Esophagus muscularis mucosa (tissue), 4 donors: ENCODE measurements at places on chromosomes 7 and 10.

GRCh38 chr7:151390598-151391357 is 19.1 kb downstream of the WDR86 start:
- H3K4me1 ChIP-seq = no peaks in the 10 kb centered on the region
- no peak overlapping the region for H3K27ac ChIP-seq
- DNase-seq = no peak
- no peaks in the 10 kb centered on the region for H3K27me3 ChIP-seq
- no peaks in the 10 kb centered on the region for H3K36me3 ChIP-seq

- H3K27ac ChIP-seq = no peak overlapping the region
- peaks cover 5% of the 10 kb centered on the region for H3K4me1 ChIP-seq
- no peaks in the 10 kb centered on the region for H3K27me3 ChIP-seq
- H3K36me3 ChIP-seq = no peaks in the 10 kb centered on the region
- DNase-seq = no peak
Observed at GRCh38 chr10:22599048-22599561, 115.3 kb downstream of the PIP4K2A start.

DNA sequence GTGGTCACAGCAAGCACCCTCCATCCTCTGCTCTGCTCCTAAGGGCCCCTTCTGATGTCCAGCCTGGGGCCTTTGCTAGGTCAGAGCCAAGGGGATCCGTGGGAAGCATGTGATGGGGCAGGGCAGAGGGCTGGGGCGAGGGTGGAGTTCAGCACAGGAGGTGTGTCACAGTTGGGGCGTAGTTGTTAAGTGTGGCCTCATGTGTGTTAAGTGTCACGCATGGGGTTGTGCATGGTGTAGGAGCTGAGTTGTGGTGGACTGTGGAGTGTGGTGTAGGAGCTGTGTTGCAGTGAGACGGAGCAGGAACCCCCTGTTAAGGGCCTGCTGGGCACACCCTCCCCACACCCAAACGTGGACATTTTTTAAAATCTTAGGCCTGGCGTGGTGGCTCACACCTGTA is 248.0 kb downstream of the USP6NL start:
- no peaks in the 10 kb centered on the region for H3K4me1 ChIP-seq
- no peak overlapping the region for H3K4me3 ChIP-seq
- no peak for DNase-seq
- H3K27me3 ChIP-seq = no peaks in the 10 kb centered on the region
- no peak overlapping the region for H3K27ac ChIP-seq

- H3K36me3 ChIP-seq = no peaks in the 10 kb centered on the region
- H3K27me3 ChIP-seq = peaks cover 11% of the 10 kb centered on the region
- H3K4me3 ChIP-seq = no peak overlapping the region
- H3K4me1 ChIP-seq = peaks cover 14% of the 10 kb centered on the region
Observed at GRCh38 chr10:6581778-6582228, 1.7 kb upstream of the PRKCQ start.

- no peaks in the 10 kb centered on the region for H3K27me3 ChIP-seq
- H3K27ac ChIP-seq = peak overlapping the region; percentile 35
- no peak overlapping the region for H3K4me3 ChIP-seq
- H3K4me1 ChIP-seq = peaks cover 61% of the 10 kb centered on the region
Observed at GRCh38 chr10:7605565-7606295, 61.0 kb downstream of the ITIH5 start.

DNA sequence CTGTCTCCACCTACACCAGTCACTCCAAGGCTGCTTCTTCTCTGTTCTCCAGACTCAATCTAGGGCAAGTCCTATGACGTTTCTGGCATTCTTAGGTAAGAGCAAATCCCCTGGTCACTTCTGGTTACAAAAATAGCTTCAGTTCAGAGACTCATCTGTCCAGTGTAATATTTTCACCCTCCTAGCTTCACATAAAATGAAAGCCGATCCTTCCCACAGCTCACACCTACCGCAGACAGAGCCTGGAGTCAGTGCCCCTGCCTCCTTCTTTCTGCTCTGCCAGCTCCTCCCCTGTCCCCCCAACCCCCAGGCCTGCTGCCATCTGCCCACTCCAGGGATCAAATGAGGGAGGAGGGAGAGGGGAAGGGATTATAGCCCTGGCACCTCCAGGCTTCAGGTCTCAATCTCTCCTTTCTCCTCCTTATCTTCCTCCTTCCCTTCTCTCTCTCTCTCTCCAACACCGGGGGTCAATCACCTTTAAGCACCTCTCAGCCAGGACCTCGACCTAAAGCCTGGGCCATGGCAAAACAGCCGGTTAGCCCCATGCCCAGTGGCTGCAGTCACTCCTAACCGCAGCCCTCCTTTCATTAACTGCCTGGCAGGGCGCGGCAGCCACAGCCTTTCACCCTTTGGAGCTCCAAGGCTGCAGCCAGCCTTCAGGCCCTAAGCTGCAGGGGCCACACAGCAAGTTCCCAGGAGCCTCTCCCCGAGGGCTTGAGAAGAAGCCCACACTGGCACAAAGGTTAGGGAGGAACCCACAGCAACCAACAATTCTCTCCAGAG is 292.6 kb upstream of the MGMT start:
- H3K36me3 ChIP-seq = no peaks in the 10 kb centered on the region
- no peak overlapping the region for H3K4me3 ChIP-seq
- H3K27me3 ChIP-seq = peaks cover 12% of the 10 kb centered on the region

GRCh38 chr10:110514848-110515247 is 17.1 kb downstream of the DUSP5 start:
- DNase-seq = no peak
- H3K27me3 ChIP-seq = no peaks in the 10 kb centered on the region
- H3K27ac ChIP-seq = no peak overlapping the region
- H3K4me3 ChIP-seq = no peak overlapping the region
- H3K4me1 ChIP-seq = peaks cover 3% of the 10 kb centered on the region

- no peaks in the 10 kb centered on the region for H3K27me3 ChIP-seq
- no peaks in the 10 kb centered on the region for H3K36me3 ChIP-seq
- no peak for DNase-seq
- peaks cover 100% of the 10 kb centered on the region for H3K4me1 ChIP-seq
- no peak overlapping the region for H3K4me3 ChIP-seq
Observed at GRCh38 chr10:125144693-125145623, 15.4 kb downstream of the CTBP2 start.

DNA sequence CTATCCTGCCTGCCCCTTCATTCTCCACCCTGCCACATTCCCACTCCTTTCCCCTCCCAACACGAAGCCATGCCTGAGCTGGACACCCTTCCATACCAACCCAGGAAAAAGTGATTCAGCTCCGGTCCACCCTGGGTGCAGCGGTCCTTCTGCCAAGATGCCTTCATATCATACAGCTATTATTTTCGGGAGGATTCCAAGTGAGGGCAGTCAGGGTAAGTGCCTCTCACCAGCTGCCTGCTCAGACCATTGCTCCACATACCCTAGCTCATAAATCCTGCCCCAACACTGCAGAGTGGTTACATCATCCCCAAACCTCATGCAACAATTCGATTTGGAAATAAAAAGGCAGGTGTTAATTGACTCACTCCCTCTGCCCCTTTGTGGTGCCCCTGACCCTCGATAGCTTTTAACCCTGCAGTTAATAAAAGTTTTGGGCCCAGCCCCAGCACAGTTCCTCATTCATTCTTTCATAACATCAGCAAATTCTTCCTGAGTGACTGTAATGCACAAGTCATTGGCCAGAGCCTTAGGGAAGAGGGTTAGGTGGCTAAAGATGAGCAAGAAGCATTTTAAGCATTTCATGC is 42.6 kb downstream of the ZNF503 start:
- no peaks in the 10 kb centered on the region for H3K27me3 ChIP-seq
- no peak for DNase-seq
- H3K27ac ChIP-seq = no peak overlapping the region

DNA sequence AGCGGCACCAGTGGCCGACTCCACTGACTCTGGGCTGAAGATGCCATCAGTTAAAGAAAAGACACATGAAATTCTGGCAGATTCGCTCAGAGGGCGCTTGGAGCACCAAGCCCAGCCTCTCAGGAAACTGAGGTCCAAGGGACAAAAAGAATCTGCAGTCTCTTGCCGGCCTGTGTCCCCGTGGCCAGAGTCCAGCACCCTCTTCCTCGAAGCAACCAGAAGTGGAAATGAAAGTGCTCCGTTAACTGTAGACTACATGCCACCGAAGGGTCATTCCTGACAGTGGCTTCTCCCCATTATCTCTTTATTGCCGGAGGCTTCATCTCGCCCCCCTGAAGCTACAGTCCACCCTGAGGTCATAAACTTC is 1.0 kb upstream of the CHST15 start:
- DNase-seq = no peak
- no peaks in the 10 kb centered on the region for H3K36me3 ChIP-seq
- H3K4me3 ChIP-seq = peak overlapping the region; percentile 77
- H3K4me1 ChIP-seq = peaks cover 66% of the 10 kb centered on the region

DNA sequence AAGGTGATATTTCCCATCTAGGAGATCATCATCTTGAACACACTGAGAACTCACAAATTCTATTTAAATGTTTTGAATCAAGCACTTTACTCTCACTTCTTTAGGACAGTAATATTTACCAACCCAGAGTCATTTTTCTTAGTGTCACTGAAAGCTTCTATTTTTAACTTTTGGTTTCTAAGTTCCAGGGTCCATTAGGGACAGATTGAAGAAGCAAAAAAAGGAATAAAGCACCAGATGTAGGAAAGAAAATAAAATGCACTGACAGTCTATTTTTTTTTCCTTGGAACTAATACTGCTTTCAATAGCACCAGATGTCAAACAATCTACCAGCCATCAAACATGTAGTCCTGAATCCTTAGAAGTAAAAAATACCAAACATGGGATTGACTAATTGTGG is 526.7 kb upstream of the LRRN3 start:
- no peak for DNase-seq
- H3K36me3 ChIP-seq = no peaks in the 10 kb centered on the region
- peaks cover 15% of the 10 kb centered on the region for H3K4me1 ChIP-seq
- no peaks in the 10 kb centered on the region for H3K27me3 ChIP-seq
- H3K27ac ChIP-seq = no peak overlapping the region

DNA sequence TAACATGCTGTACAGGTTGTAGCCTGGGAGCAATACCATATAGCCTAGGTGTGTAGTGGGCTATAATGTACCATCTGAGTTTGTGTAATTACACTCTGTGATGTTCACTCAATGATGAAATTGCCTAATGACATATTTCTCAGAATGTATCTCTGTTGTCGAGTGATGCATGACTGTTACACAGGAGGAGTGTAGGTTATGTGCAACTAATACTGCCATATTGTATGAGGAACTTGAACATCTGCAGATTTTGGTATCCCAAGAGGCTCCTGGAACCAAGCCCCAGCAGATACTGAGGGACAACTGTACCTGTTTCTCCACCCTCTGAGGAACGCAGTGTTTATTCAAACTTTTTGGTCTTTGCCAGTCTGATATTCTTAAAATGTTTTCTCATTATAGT is 38.6 kb downstream of the NACAD start:
- no peaks in the 10 kb centered on the region for H3K27me3 ChIP-seq
- no peak for DNase-seq
- H3K36me3 ChIP-seq = peaks cover 10% of the 10 kb centered on the region
- no peak overlapping the region for H3K4me3 ChIP-seq
- H3K27ac ChIP-seq = no peak overlapping the region
- H3K4me1 ChIP-seq = no peaks in the 10 kb centered on the region

GRCh38 chr10:36468620-36469019 is 656.8 kb upstream of the ANKRD30A start:
- H3K4me3 ChIP-seq = no peak overlapping the region
- no peaks in the 10 kb centered on the region for H3K27me3 ChIP-seq
- H3K36me3 ChIP-seq = no peaks in the 10 kb centered on the region
- no peak for DNase-seq
- H3K27ac ChIP-seq = no peak overlapping the region

- peak; percentile 68 for DNase-seq
- no peak overlapping the region for H3K4me3 ChIP-seq
- H3K27me3 ChIP-seq = no peaks in the 10 kb centered on the region
- no peaks in the 10 kb centered on the region for H3K36me3 ChIP-seq
Observed at GRCh38 chr10:48880016-48880705, 59.5 kb downstream of the LRRC18 start.

DNA sequence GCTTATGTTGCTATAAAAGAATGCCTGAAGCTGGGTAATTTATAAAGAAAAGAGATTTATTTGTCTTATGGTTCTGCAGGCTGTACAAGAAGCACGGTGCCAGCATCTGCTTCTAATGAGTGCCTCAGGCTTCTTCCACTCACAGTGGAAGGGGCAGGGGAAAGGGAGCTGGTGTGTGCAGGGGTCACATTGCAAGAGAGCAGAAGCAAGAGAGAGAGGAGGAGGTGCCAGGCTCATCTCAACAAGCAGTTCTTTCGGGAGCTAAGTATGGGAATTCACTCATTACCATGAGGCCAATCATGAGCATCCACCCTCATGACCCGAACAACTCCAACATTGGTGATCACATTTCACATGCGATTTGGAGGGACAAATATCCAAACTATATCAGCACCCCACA is 17.2 kb upstream of the SLK start:
- H3K36me3 ChIP-seq = no peaks in the 10 kb centered on the region
- H3K4me1 ChIP-seq = no peaks in the 10 kb centered on the region
- no peaks in the 10 kb centered on the region for H3K27me3 ChIP-seq
- no peak for DNase-seq
- H3K27ac ChIP-seq = no peak overlapping the region

GRCh38 chr7:28533731-28534531 is 121.6 kb downstream of the CREB5 start:
- no peak overlapping the region for H3K27ac ChIP-seq
- H3K27me3 ChIP-seq = no peaks in the 10 kb centered on the region
- peaks cover 21% of the 10 kb centered on the region for H3K4me1 ChIP-seq
- H3K4me3 ChIP-seq = no peak overlapping the region
- no peaks in the 10 kb centered on the region for H3K36me3 ChIP-seq

GRCh38 chr10:49292565-49293207 is 6.3 kb upstream of the C10orf71 start:
- no peaks in the 10 kb centered on the region for H3K4me1 ChIP-seq
- no peaks in the 10 kb centered on the region for H3K36me3 ChIP-seq
- no peak for DNase-seq
- no peaks in the 10 kb centered on the region for H3K27me3 ChIP-seq

DNA sequence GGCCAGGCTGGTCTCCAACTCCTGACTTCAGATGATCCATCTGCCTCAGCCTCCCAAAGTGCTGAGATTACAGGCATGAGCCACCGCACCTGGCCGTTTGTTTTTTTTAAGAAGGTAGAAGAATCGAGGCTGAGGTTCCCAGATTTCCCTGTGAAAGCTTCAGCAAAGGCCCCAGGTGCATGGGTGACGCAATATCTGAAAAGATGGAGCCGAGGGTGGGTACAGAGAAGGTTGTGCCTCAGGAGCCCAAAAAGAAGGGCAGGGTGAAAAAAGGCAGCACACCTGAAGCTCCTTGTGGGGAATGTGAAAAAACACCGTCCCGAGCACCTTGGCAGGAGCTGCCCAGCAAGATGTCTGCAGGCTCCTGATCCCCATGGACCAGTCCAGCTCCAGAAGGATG is 35.8 kb upstream of the NRF1 start:
- H3K4me3 ChIP-seq = no peak overlapping the region
- H3K27ac ChIP-seq = no peak overlapping the region
- no peaks in the 10 kb centered on the region for H3K4me1 ChIP-seq
- no peak for DNase-seq
- no peaks in the 10 kb centered on the region for H3K36me3 ChIP-seq
- no peaks in the 10 kb centered on the region for H3K27me3 ChIP-seq

GRCh38 chr7:158623241-158623640 is 35.6 kb upstream of the PTPRN2 start:
- no peaks in the 10 kb centered on the region for H3K27me3 ChIP-seq
- no peak for DNase-seq
- H3K27ac ChIP-seq = no peak overlapping the region
- no peaks in the 10 kb centered on the region for H3K4me1 ChIP-seq
- no peak overlapping the region for H3K4me3 ChIP-seq
- H3K36me3 ChIP-seq = no peaks in the 10 kb centered on the region
